ENCODE measurements at places on chromosomes 16 and 17.

GRCh38 chr16:11370084-11370931, 25.0 kb downstream of the RMI2 start:
- no peak for DNase-seq

DNA sequence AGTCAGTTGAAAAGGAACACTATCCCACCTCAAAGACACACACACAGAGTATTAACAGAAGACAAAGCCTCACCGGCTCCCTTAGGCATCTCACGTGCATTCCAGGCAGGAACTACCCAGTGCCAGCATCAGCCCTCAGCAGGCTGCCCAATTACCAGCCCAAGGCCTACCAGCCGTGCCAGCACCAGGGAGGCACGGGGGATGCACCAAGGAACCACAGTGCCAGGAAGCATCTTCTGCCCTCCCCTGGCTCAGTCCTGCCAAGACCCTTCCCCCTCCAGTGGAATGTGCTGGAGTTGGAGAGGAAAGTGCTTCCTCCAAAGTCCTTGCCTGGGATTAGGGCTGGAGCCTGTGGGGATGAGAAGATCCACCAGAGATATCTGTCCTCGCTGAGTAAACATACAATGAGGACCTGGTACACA, 11.0 kb upstream of the KRT19 start:
- no peak for DNase-seq

DNA sequence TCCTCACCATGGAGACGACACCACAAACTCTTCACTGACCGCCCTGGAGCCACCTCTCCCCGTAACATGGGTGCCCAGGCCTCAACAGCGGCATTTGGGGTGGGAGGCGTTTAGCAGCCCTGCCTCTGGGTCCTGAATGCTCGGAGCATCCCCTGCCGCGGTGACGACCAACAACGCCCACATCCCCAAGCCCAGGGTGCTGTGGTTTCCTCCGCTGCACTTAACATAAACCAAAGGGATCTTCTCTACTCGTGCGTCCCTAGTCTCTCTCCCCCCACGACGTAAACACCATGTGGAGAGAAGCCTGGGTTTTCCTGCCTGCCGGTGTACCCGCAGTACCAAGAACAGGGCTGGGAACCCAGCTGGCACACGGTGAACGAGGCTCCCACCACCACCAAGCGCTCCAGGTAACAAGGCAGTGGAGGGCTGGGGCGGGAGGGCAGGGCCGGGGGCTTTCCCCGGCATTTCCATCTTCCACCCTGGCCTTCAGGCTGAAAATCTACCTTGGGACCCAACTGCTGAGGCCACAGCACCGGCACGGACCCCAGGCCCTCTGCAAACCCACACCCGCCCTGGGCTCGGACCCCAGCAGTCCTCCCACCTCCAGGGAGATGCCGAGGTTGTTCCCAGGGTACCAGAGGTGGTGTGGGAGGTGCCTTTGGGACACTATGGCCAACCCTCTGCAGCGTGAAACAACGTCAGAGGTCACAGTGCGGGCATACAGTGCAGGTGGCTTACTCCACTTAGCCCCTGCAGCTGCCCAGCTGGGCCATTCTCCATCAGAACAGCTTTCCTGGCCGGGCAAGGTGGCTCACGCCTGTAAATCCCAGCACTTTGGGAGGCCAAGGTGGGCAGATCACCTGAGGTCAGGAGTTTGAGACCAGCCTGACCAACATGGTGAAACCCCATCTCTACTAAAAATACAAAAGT, 54.3 kb downstream of the TIMM22 start:
- no peak for DNase-seq

DNA sequence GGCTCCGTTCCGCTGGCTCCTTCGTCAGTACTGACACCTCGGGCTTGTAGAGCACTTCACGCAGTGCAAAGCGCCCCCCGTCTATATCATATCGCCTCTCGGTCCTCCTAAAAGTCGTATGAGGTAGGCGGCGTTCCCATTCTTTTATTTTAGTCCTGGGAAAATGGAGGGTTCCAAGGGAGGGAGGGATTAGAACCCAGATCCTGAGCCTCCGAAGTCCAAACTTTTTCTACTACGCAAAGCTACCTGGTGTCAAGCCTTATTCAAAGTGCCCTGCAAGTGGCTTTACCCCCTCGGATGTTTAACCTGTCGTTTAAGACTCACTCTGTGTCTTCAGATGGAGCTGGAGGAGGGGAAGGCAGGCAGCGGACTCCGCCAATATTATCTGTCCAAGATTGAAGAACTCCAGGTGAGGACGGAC, 348 bp upstream of the FTSJ3 start:
- no peak for DNase-seq

- peak; percentile 28 for DNase-seq
Measured at GRCh38 chr17:72916991-72917390, 175.5 kb downstream of the SLC39A11 start.

DNA sequence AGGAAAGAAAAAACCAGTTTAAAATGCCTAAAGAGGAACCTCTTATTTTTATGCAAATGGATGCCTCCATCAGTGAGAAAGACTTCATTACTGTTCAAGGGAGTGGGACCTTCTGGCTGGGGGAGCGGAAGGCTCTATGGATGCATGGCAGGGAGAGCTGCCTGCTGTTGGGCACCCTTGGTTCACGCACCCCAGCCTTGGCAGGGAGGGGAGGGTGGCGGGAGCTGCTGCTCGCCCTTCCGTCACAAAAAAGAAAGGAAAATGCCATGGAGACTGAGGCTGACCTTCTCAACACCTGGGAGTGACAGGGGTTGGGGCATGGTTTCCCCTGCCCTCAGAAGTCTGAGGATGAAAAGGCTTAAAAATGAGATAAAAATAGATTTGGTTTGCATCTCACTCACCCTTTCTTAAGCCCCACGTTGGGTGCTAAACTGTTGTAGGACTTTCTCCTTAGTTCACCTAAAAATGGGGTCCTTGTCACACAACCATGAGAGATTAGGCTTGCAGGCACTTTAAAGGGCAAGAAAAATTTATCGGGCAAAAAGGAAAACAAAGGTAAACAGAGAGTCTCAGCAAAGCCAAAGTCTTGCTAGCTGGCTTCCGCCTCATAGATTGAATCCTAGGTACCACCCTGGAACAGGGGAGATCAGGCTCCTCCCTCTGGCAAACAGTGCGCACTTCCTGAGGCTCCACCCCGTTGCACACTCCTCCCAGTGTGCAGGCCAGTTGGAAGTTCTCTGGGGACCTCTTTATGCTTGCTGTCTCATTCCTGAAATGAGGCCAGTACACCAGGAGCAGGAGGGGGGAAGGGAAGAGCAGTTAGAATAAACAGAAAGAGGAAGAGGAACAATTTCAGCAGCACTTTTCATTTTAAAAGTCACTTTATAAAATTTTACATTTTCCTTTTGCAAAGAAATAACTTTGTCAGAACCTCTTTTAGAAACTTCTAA, 31.6 kb downstream of the PHKB start:
- no peak for DNase-seq

GRCh38 chr17:79427621-79428539, 183.0 kb downstream of the RBFOX3 start:
- no peak for DNase-seq

GRCh38 chr16:88739977-88740726, 33.8 kb downstream of the CTU2 start:
- DNase-seq, result no peak

DNA sequence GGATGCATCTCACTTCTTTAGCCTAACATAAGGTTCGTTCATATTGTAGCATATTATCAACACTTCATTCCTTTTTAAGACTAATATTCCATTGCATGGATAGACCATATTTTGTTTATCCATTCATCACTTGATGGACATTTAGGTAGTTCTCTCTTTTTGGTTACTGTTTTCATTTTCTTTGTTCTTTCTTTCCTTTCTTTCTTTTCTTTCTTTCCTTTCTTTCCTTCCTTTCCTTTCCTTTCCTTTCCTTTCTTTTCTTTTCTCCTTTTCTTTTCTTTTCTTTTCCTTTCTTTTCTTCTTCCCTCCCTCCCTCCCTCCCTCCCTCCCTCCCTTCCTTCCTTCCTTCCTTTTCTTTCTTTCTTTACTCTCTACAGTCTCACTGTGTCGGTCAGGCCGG, 24.2 kb downstream of the PLCG2 start:
- no peak for DNase-seq

DNA sequence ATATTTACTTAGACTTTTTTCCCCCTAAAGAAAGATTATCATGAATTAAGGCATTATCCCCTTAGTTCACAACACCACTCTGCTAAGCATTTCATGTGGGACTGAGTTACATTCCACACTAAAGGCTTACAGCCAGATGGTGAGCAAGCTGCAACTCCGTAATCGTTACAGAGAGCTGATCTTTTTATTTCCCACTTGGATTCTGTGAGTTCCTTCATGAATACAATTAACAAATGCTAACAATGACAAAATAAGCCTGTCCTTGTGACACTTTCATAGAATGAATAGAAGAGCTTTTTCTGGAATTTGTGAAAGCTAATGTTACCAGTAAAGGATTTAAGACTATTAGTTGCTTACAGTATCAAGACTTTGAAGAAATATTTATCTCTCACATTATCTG, 8.7 kb downstream of the OGFOD1 start:
- DNase-seq, result peak; percentile 33

DNA sequence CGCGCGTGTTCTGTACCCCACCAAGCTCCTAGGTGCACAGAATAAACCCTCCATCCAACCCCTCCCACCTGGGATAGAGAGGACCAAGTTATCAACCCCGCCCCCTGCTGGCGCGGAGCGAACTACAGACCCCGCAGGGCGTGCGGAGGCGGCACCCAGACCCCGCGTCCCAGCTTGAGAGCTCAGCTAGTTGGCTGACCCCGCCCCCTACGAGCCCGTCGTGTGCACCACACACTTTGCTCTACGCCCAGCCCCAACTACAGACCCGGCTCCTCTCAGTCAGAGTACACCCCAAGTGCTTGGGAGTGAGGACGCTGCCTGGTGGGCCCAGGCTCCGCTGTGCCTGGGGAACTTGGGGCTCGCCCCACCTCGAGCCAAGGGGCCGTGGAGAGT, 1.5 kb downstream of the GRIN2A start:
- DNase-seq, result peak; percentile 20

GRCh38 chr17:4072487-4073157, 70.2 kb downstream of the ZZEF1 start:
- peak; percentile 72 for DNase-seq

DNA sequence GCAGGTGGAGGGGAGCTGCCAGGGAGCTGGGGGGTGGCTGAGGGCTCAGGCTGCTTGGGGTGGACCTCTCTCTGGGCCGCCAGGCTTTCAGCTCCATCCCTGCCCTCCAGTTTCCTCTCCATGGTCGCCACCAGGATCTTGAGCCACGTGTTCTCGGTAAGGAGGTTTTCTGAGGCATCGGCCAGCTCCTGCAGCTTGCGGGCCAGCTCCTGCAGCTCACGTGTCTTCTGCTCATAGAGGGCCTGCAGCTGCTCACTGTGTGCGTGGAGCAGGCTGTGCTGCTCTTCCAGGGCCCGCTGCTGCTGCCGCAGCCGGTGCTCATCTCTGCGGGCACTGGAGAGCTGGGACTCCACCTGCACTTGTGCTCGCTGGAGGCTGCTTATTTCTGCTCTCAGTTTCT, 11.0 kb downstream of the SNN start:
- no peak for DNase-seq

DNA sequence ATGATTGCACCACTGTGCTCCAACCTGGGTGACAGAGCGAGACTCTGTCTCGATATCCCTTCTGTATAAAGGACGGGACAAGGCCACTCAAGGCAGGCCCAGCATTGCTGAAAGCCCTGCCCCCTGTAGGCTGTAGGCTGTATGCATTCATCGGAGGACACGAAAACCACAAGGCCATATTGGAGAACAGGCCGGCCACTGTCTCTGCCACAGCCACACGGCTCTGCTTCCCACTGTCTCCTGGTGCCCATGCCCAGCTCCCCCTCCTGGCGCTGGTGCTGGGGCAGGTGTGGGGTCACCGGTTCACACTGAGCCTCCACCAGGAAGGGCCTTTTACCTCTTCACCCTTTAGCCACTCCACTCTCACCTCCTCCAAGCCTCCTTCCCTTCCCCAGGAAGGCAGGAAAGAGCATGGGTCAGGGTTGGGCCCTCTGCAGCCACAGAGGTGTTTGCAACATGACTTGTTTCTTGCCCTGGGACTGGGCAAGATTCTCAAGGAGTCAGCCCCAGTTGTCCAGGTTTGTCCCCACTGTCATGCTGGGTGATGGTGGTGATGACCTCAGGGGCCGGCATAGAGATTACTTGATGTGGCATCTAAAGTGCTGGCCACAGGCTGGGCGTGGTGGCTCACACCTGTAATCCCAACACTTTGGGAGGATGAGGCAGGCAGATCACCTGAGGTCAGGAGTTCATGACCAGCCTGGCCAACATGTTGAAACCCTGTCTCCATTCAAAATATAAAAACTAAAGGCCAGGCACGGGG, 5.3 kb upstream of the NTN3 start:
- DNase-seq, result no peak

DNA sequence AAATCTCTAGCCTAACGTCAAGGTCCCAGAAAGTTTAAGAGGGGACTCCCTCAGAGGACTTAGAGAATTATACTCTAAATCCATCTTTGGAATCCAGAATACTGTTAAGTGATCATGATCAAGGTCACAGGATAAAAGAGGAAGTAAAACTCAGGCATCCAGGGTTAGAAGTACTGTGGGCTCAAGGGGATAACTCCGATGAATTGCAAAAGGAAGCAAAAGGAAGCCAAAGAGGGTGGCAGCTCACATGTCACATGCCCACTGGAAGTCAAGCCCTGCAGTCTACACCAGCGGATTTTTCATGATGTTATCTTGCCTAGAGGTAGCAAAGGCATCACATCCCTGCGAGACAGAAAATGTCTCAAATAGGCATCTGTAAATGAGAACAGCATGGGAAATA, 3.8 kb downstream of the ZNF821 start:
- DNase-seq, result no peak

- DNase-seq, result no peak
Measured at GRCh38 chr16:53031323-53031942, 21.3 kb downstream of the CHD9NB start.

DNA sequence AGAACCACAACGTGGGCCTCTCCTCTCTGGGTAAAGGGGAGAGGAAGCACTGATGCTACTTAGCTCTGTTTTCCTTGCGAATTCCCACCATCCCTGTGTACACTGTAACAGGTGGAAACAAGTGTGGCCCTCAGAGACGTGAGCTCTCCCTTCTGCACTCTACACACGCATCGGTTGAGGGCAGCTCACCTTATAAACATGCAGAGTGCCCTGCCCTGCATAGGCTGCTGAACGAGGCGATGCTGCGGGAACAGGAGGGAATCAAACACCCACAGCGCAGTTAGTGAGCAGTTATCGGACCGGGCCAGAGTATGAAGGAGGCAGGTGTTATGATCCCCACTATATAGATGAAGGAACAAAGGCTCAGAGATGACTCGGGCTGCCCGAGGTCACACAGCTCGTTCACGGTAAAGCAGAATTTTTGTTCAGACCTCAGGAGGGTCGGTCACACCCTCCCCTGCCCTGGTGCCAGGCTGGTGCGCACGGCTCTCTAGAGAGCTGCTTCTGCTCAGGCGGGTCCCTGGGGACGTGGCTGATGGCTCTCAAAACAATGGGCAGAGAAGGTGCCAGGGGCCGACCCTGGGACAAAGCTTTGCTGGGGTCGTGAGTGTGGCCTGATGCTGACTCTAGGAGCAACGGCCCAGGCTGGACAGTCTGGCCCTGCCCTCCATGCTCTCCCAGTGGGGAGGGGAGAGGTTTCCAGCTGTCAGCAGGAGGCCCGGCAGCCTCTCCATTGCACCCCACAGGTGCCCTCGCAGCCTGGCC, 68.5 kb downstream of the RPH3AL start:
- no peak for DNase-seq

All from fibroblast of lung (primary cell).